ENCODE measurements at places on chromosomes 2 and 18.

GRCh38 chr2:196380098-196380497, 208.7 kb upstream of the STK17B start:
- no peaks in the 10 kb centered on the region for H3K27me3 ChIP-seq
- DNase-seq: no peak
- H3K4me1 ChIP-seq: no peaks in the 10 kb centered on the region
- no peak overlapping the region for H3K4me3 ChIP-seq

GRCh38 chr2:229162015-229162414, 109.1 kb downstream of the PID1 start:
- no peak for DNase-seq
- H3K27ac ChIP-seq: no peak overlapping the region
- no peaks in the 10 kb centered on the region for H3K27me3 ChIP-seq
- no peaks in the 10 kb centered on the region for H3K36me3 ChIP-seq
- no peaks in the 10 kb centered on the region for H3K4me1 ChIP-seq

DNA sequence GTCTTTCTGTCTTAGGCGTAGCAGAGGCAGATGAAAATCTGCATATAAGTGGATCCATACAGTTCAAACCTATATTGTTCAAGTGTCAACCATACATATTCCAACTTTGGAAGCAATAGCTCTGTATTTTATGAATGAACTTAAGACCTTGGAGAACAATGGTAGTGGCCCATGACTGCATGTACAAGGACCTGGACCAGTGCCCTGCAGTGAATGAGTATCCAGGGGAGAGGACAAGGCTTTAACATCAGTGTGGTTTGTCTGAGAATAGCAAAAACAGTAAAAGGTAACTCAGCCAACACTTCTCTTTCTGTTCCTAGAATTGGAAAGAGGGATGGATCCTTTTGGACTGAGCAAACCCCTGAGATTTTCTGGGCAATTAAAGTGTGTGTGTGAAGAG, 230.8 kb upstream of the LINC00305 start:
- H3K36me3 ChIP-seq: no peaks in the 10 kb centered on the region
- DNase-seq: no peak
- no peaks in the 10 kb centered on the region for H3K4me1 ChIP-seq

GRCh38 chr2:171178993-171179392, 18.3 kb upstream of the TLK1 start:
- no peaks in the 10 kb centered on the region for H3K27me3 ChIP-seq
- H3K4me1 ChIP-seq: no peaks in the 10 kb centered on the region
- DNase-seq: no peak
- H3K36me3 ChIP-seq: no peaks in the 10 kb centered on the region
- no peak overlapping the region for H3K27ac ChIP-seq

DNA sequence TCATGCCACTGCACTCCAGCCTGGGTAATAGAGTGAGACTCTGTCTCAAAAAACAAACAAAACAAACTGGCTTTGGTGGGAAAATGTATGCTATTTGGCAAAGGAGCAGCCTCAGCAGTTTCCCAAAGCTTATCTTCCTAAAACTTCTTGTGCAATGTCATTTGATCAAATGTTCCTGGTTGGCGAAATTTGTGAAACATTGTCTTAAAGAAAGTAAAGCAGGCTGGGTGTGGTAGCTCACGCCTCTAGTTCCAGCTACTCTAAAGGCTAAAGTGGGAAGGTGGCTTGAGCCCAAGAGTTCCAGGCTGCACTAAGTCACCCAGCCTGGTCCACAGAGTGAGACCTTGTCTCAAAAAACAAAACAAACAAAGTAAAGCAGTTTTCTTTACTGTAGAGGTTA, 17.3 kb upstream of the TAF4B start:
- H3K27ac ChIP-seq: no peak overlapping the region
- H3K27me3 ChIP-seq: no peaks in the 10 kb centered on the region
- no peaks in the 10 kb centered on the region for H3K36me3 ChIP-seq
- no peak for DNase-seq
- H3K4me3 ChIP-seq: no peak overlapping the region
- H3K4me1 ChIP-seq: no peaks in the 10 kb centered on the region

DNA sequence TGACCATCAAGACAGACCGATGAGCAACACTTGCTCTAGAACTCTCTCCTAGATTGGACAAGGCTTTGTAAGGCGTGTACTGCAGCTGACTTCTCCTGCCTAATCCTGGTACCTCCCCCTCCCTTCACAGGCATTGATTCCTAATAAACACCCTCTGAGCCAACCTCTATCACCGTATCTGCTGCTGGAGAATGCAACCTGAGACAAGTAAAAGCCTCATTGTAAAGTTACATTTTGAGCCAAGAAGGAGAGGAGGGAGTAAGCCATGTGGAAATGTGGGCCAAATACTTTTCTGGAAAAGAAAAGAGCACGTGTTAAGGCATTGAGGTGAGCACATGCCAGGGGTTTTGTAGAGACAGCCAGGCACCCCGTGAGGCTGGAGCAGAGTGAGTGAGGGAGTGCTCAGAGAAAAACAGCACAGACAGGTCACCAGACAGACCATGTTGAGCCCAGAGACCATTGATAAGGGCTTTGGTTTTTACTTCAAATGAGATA, 2.6 kb upstream of the WDFY1 start:
- no peak for DNase-seq
- H3K36me3 ChIP-seq: no peaks in the 10 kb centered on the region
- H3K4me3 ChIP-seq: no peak overlapping the region
- H3K27me3 ChIP-seq: no peaks in the 10 kb centered on the region
- no peak overlapping the region for H3K27ac ChIP-seq
- no peaks in the 10 kb centered on the region for H3K4me1 ChIP-seq

- H3K4me1 ChIP-seq: peaks cover 4% of the 10 kb centered on the region
- peak; percentile 87 for DNase-seq
- no peak overlapping the region for H3K27ac ChIP-seq
- H3K4me3 ChIP-seq: no peak overlapping the region
- no peaks in the 10 kb centered on the region for H3K27me3 ChIP-seq
Measured at GRCh38 chr2:176526995-176527901, 258.0 kb downstream of the MTX2 start.

- no peak overlapping the region for H3K4me3 ChIP-seq
- no peak overlapping the region for H3K27ac ChIP-seq
- H3K4me1 ChIP-seq: no peaks in the 10 kb centered on the region
- DNase-seq: no peak
- no peaks in the 10 kb centered on the region for H3K36me3 ChIP-seq
Measured at GRCh38 chr18:27661320-27662018, 476.4 kb upstream of the CHST9 start.

GRCh38 chr2:26633993-26634595, 7.1 kb downstream of the CIB4 start:
- no peaks in the 10 kb centered on the region for H3K4me1 ChIP-seq
- DNase-seq: no peak
- no peaks in the 10 kb centered on the region for H3K27me3 ChIP-seq
- H3K36me3 ChIP-seq: no peaks in the 10 kb centered on the region

- H3K36me3 ChIP-seq: no peaks in the 10 kb centered on the region
- no peaks in the 10 kb centered on the region for H3K4me1 ChIP-seq
- H3K4me3 ChIP-seq: no peak overlapping the region
- H3K27ac ChIP-seq: no peak overlapping the region
Measured at GRCh38 chr2:62152000-62152399, 43.9 kb upstream of the B3GNT2 start.

- H3K36me3 ChIP-seq: no peaks in the 10 kb centered on the region
- no peaks in the 10 kb centered on the region for H3K27me3 ChIP-seq
- DNase-seq: no peak
- no peak overlapping the region for H3K4me3 ChIP-seq
- H3K27ac ChIP-seq: no peak overlapping the region
Measured at GRCh38 chr2:196195302-196195701, 23.9 kb upstream of the STK17B start.

DNA sequence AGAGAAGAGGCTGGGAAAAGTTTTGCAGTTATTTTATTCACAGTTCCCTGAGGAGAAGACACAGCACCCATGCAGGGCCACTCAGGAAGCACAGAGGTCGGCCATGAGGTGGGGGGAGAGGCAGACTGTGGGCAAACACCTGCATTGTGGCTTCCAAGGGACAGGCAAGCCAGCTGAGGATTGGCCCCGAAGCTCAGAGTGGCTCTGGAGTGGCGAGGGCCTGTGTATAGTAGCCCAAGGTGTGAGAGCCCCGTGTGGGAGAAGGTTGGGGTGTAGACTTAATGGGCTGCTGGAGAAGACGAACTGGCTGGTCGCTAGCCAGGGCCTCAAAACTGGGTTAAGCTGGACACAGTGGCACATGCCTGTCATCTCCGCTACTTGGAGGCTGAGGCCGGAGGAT, 218.7 kb downstream of the FHOD3 start:
- H3K4me1 ChIP-seq: peaks cover 7% of the 10 kb centered on the region
- DNase-seq: no peak
- no peak overlapping the region for H3K27ac ChIP-seq
- no peaks in the 10 kb centered on the region for H3K27me3 ChIP-seq
- no peak overlapping the region for H3K4me3 ChIP-seq
- H3K36me3 ChIP-seq: no peaks in the 10 kb centered on the region

- H3K4me3 ChIP-seq: no peak overlapping the region
- H3K27me3 ChIP-seq: no peaks in the 10 kb centered on the region
- no peak for DNase-seq
- no peaks in the 10 kb centered on the region for H3K36me3 ChIP-seq
- peaks cover 9% of the 10 kb centered on the region for H3K4me1 ChIP-seq
- no peak overlapping the region for H3K27ac ChIP-seq
Measured at GRCh38 chr2:99485824-99486223, 4.0 kb downstream of the REV1 start.

- no peaks in the 10 kb centered on the region for H3K27me3 ChIP-seq
- no peak for DNase-seq
- no peaks in the 10 kb centered on the region for H3K4me1 ChIP-seq
Measured at GRCh38 chr18:53701697-53702096, 522.8 kb downstream of the MBD2 start.

GRCh38 chr18:28692337-28692736, 515.4 kb upstream of the CDH2 start:
- H3K27me3 ChIP-seq: no peaks in the 10 kb centered on the region
- H3K27ac ChIP-seq: no peak overlapping the region
- no peaks in the 10 kb centered on the region for H3K36me3 ChIP-seq
- no peaks in the 10 kb centered on the region for H3K4me1 ChIP-seq
- H3K4me3 ChIP-seq: no peak overlapping the region

DNA sequence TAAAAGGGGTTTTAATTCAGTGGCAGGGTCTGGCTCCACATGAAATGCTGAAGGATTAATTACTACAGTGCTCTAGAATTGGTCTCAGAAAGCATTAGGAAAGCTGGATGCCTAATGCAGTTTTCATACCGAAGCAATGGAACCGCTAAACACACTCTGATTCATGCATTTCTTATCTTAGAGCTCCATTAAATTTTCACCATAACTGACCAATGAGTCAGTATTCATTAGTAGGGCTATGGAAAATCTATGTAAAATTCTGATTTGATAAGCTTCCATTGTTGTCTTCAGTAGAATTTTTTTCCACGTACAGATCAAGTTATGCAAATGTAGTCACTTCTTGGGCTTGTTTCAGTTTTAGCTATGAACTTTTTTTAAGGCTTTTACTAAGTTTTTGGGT, 359.9 kb downstream of the ARHGAP15 start:
- no peaks in the 10 kb centered on the region for H3K27me3 ChIP-seq
- H3K36me3 ChIP-seq: no peaks in the 10 kb centered on the region
- no peaks in the 10 kb centered on the region for H3K4me1 ChIP-seq
- no peak for DNase-seq
- H3K4me3 ChIP-seq: no peak overlapping the region

GRCh38 chr2:75608684-75609333, 37.8 kb upstream of the MRPL19 start:
- no peaks in the 10 kb centered on the region for H3K27me3 ChIP-seq
- peak; percentile 83 for DNase-seq
- H3K4me3 ChIP-seq: peak overlapping the region; percentile 53
- peaks cover 49% of the 10 kb centered on the region for H3K4me1 ChIP-seq

DNA sequence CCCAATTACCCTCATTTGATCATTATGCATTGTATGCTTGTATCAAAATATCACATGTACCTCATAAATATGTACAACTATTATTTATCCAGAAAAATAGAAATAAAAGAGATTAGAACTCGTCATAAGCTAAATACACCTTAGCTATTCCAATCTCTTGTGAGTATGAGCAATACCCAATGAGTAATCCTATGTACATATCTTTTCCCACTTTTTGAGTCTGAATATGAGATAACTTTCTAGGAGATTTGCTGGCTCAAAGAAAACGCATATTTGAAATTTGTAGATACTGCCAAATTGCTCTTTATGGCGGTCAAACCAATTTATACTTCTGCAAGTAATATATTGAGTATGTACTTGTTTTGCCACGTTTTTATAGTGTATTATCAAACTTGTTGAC, 24.1 kb downstream of the PRKD3 start:
- H3K36me3 ChIP-seq: no peaks in the 10 kb centered on the region
- no peak overlapping the region for H3K27ac ChIP-seq
- H3K4me1 ChIP-seq: no peaks in the 10 kb centered on the region
- H3K4me3 ChIP-seq: no peak overlapping the region
- no peaks in the 10 kb centered on the region for H3K27me3 ChIP-seq

GRCh38 chr2:118371515-118371914, 283.2 kb downstream of the INSIG2 start:
- H3K27me3 ChIP-seq: no peaks in the 10 kb centered on the region
- H3K4me1 ChIP-seq: no peaks in the 10 kb centered on the region
- no peak overlapping the region for H3K4me3 ChIP-seq

GRCh38 chr2:10034333-10035052, 8.9 kb upstream of the KLF11 start:
- no peak overlapping the region for H3K4me3 ChIP-seq
- DNase-seq: no peak
- H3K27ac ChIP-seq: no peak overlapping the region
- H3K4me1 ChIP-seq: peaks cover 25% of the 10 kb centered on the region
- no peaks in the 10 kb centered on the region for H3K36me3 ChIP-seq

GRCh38 chr2:42386682-42387081, 25.7 kb upstream of the COX7A2L start:
- no peaks in the 10 kb centered on the region for H3K27me3 ChIP-seq
- DNase-seq: no peak
- no peaks in the 10 kb centered on the region for H3K4me1 ChIP-seq
- no peak overlapping the region for H3K4me3 ChIP-seq
- no peak overlapping the region for H3K27ac ChIP-seq
